ENCODE measurements at places on chromosomes 1 and 21.

DNA sequence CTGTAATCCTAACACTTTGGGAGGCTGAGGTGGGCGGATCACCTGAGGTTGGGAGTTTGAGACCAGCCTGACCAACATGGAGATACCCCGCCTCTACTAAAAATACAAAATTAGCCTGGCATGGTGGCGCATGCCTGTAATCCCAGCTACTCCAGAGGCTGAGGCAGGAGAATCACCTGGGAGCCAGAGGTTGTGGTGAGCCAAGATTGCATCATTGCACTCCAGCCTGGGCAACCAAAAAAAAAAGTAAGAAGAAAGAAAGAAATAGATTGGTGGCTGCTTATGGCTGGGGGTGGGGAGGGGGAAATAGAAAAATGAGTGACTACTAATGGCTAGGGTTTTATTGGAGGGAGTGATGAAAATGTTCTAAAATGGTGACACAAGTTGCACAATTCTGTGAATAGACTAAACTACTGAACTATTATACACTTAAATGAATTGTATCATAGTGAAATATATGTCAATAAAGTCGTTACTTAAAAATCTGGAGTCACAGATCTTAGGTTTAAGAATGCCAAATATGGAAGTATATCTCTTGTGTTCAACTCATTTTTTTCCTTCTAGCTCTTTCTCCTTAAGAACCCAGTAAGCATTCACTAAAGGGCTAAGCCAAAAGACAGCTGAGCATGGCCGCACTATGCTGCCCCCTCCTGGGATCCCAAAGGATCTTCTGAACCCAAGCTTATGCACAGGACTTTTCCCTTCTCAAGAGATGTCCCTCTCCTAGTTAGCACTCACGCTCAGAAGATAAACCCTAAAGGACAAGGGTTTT, 3.2 kb upstream of the NPL start:
- no peak for DNase-seq

GRCh38 chr1:41699861-41700248, 215.4 kb upstream of the EDN2 start:
- no peak for DNase-seq

DNA sequence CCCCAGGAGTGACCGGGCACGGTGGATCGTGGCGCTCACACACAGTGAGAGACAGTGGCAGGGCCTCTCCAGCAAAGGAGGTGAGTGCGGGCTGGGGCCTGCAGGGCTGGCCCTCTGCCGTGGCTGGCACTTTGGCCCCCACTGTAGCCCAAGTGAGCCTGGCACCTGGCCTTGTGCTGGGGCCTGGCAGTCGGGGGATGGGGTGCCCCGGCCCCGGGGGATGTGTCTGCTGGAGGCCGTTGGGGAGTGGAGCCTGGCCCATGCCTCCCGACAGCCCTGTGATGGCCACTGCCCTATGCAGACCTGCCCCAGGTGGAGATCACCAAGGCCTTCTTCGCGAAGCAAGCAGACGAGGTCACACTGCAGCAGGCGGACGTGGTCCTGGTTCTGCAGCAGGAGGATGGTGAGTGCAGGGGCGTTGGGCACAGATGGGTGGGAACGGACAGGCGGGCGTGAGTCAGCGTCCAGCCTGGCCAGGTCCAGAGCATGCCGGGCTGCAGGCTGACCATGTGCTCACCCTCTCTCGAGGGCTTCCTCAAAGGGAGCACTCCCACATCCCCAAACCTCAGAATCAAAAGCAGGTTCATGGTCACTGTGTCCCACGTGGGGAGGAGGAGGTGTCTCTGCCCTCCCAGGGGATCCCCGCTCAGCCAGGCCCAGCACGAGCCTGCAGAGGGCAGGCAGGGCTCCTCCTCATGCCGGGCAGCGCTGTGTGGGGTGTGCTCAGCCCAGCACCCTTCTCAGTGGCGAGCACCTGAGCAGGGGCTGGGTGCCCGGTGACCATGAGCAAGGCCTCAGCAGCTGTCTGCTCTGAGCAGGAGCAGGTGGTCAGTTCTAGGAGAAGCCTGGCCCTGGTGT, 25.3 kb downstream of the ARHGEF16 start:
- DNase-seq = no peak

GRCh38 chr1:200660719-200661118, 9.0 kb downstream of the DDX59 start:
- no peak for DNase-seq

GRCh38 chr1:181746224-181746623, 262.9 kb downstream of the CACNA1E start:
- DNase-seq = no peak

GRCh38 chr1:43610339-43610738, 39.6 kb upstream of the KDM4A start:
- no peak for DNase-seq

GRCh38 chr1:100769906-100770646, 50.5 kb downstream of the VCAM1 start:
- no peak for DNase-seq

- DNase-seq = no peak
These were observed 1766.0 kb downstream of the NCAM2 start for GRCh38 chr21:22764222-22764621.

- no peak for DNase-seq
These were observed 10.5 kb downstream of the MTX1 start for GRCh38 chr1:155218854-155219591.

DNA sequence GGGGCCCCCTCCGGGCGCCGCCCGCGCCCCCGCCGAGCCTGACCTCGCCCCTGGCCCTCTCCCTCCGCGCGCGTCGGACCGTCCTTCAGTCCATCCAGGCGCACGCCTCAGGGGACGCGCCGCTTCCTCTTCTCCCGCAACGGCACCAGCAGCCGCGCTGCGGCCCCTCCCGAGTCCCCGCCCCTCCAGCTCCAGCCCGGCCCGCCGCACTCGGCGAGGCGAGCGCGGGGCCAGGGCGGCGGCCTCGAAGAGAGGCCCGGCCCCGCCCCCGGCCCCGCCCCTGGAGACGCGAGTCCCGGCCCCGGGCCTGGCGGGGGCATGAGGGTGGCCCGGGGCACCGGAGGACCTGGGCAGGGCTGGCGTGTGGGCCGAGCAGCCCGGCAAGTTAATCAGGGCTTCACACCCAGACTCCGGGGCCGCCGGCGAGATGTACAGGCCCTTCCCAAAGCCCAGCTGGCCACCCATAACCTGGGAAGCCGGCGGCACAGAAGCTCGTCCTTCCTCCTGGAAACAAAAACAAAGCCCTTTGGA, at the start of gene IGSF3:
Gene IGSF3 (minus strand): TSS at position 159 of the 531 bp plus-strand sequence. CDS start 1,407 bp downstream, outside the sequence.
- DNase-seq = no peak
